Tibial nerve (tissue), 4 donors: ENCODE measurements at places on chromosomes 11 and 22. TPM values are rescaled to one million over a fixed set of nuclear protein-coding genes. Genes with fewer than 3 reads are reported as not detected.
A peak's percentile ranks its signal among the peaks of the same experiment; 100 is the strongest.

DNA sequence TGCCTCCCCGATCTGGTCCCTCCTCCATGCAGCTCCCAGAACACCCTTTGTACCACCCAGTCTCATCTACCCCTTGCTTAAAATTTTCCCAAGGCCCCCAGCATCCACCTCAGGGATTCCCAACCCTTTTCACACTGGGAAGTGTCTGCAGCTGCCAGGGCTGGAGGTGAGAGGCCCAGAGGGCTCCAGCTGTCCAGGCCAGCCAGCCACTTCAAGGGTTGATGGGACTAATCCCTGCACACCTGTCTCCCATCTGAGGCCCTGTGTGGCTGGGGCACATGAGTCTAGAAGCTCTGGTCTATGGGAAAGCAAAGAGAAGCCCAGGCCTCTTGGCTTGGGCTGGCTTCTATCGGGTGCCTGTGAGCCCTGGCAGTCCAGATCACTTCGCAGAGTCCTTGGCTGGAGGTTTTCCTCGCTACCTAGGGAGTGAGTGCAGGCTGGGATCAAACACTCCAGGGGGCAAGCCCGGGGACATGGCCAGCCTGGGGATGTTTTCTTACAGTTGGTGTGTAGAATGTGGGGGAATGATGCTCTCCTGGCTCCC is 41.1 kb upstream of the TPBGL start:
- H3K27ac ChIP-seq: no peak overlapping the region
- H3K27me3 ChIP-seq: no peaks in the 10 kb centered on the region
- no peaks in the 10 kb centered on the region for H3K4me1 ChIP-seq
- H3K36me3 ChIP-seq: no peaks in the 10 kb centered on the region
- H3K4me3 ChIP-seq: no peak overlapping the region

APOL5 gene
- total RNA-seq: 4.2 TPM

DNA sequence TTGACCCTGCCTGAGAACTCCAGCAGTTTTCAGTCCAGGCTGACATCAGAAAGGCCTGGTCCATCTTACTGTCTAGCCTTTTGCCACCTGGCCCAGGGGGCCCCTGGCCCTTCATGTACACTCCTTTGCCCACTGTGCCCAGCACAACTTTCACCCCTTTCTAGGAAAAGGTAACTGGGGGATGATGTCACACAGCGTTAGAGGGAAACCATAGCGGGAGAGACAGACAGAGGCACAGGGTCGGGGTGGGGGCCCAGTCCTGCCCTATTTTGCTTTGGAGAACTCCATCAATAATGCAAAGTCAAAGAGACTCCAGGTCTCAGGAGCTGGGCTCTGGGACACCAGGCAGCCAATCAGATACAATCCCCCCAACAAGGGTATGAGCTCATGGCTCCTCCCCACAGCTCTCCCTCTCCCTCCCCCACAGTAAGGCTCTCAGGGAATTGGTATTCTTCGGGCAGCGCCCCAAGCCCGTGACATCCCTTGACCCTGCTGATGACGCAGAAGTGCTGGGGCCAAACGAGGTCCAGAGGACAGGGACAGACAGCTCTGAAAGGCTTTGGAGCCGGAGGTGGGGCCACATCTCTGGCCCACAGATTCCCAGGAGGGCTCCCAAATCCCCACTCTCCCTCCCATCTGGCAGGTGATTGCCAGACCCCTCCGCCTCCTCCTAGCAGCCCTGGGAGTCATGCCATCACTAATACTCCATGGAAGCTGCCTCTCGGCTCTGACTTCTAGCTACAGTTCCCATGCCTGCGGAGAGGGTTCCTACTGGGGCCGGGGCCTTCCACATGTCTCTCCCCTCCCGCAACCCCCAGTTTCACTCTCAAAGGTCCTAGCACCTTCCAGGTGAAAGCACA is 5.9 kb downstream of the USP2 start:
- H3K36me3 ChIP-seq: no peaks in the 10 kb centered on the region
- H3K27ac ChIP-seq: peak overlapping the region; percentile 97
- DNase-seq: peak; percentile 66
- no peaks in the 10 kb centered on the region for H3K27me3 ChIP-seq
- no peak overlapping the region for H3K4me3 ChIP-seq

GRCh38 chr11:69387409-69387885 is 93.5 kb downstream of the MYEOV start:
- no peak overlapping the region for H3K4me3 ChIP-seq
- H3K27me3 ChIP-seq: no peaks in the 10 kb centered on the region
- DNase-seq: no peak
- no peaks in the 10 kb centered on the region for H3K4me1 ChIP-seq
- H3K27ac ChIP-seq: no peak overlapping the region

OR52E8 gene
- not detected for total RNA-seq
